CD4-positive, alpha-beta T cell treated with Interleukin-17A for 1 hour (primary cell): ENCODE measurements at places on chromosomes 11 and 22.

DNA sequence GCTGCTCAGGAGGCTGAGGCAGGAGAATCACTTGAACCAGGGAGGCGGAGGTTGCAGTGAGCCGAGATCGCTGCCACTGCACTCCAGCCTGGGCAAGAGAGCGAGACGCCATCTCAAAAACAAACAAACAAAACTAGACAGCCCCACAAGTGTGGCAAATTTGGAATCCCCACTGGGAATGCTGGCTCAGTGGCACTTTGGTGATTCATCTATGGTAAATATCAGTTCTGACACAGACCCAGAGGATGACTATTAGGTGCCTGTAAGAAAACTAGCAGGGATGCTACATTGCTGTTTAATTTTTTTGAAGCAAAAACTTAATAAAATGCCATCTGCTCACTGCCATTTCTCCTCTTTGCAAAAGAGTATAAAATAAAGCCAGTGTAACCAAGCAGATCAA lies 107.9 kb downstream of the NAT10 start:
- DNase-seq: no peak

GRCh38 chr11:102470251-102470650 lies 17.7 kb upstream of the TMEM123 start:
- peak; percentile 51 for DNase-seq

DNA sequence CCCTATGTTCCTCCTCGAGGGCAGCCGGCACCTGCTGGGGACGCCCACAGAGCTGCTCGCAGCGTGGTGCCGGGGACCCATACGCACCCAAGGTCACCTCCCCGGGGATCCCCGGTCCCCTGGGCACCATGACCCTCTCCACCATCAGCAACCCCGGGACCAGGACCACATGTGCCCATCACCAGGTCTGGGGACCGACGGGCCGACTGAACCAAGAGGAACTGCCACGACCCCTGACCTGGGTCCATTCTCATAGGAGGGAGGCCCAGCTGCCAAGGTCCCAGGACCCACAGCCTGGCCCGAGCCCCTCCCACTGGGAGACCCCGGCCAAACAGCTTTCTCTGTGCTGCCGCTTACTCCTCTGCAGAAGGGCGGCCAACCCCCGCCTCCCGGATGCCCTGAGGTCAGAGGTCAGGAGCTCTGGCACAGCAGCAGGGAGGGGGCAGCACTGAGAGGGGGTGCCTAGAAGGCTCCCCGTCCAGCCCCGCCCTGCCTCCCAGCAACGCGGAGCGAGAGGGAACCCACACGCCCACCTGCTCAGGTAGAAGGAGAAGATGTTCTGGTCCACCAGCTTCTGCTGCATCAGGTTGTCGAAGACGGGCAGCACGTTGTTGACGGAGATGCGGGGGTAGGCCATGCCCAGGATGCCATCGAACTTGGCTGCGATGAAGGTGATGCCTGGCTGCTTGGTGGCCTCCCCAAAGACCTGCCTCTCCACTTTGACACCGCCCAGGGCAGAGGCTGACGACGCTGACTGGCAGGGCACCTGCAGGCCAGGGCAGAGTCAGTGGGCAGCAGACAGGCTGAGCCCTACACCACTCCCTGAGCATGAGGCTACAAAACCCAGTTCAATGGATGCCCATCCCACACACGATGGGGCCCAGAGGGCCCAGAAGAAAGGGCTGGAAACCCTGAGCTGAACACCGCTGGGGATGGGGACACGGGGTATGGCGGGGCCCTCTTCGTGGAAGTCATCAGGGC lies 6.6 kb downstream of the CTSD start:
- DNase-seq: no peak

DNA sequence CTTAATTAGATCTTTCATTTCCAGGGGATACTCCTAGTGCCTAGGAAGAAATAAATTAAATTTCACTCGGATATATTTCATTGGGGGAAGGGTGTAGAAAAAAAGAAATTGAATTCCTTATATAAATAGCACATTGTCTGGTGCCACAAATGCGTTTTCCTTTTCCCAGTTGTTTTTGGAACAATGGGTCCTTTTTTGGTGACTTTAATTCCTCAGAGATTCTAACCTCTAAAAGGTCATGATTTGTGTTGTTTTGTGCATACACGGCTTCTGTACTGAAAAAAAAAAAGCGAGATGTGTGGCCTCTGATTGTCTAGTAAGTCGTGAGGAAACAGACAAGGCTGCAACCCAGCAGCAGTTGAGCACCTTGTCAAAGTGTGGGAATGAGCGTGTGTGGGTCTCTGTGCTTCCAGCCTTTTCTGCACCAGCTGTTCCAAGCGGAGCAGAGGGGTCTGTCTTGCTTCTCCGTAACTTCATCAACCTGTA lies 64.5 kb upstream of the CRTAM start:
- no peak for DNase-seq

GRCh38 chr11:3644817-3645235 lies at the start of gene ART1:
Gene ART1, plus strand, starts transcription at chr11:3645128. Its CDS starts 14,086 bp downstream, at chr11:3659214.
- no peak for DNase-seq
